Small intestine (tissue), 16 donors: ENCODE measurements at places on chromosomes 5 and 9.

DNA sequence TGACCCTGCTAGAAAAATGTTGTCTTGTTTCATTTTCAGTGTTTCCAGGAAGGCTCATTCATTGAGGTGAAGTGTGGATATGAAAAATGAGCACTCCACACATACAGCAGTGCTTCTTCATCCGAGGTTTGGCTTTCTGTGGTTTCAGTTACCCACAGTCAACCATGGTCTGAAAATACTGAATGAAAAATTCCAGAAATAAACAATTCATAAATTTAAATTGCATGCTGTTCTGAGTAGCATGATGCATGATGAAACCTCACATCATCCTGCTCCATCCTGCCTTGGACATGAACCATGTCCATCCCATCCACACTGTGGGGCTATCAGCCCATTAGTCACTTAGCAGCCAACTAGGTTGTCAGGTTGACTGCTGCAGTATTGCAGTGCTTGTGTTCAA lies 10.4 kb upstream of the SLC45A2 start:
- H3K27ac ChIP-seq = peak overlapping the region; percentile 16
- H3K4me3 ChIP-seq = no peak overlapping the region
- no peaks in the 10 kb centered on the region for H3K27me3 ChIP-seq
- H3K36me3 ChIP-seq = peaks cover 4% of the 10 kb centered on the region
- no peak for DNase-seq

DNA sequence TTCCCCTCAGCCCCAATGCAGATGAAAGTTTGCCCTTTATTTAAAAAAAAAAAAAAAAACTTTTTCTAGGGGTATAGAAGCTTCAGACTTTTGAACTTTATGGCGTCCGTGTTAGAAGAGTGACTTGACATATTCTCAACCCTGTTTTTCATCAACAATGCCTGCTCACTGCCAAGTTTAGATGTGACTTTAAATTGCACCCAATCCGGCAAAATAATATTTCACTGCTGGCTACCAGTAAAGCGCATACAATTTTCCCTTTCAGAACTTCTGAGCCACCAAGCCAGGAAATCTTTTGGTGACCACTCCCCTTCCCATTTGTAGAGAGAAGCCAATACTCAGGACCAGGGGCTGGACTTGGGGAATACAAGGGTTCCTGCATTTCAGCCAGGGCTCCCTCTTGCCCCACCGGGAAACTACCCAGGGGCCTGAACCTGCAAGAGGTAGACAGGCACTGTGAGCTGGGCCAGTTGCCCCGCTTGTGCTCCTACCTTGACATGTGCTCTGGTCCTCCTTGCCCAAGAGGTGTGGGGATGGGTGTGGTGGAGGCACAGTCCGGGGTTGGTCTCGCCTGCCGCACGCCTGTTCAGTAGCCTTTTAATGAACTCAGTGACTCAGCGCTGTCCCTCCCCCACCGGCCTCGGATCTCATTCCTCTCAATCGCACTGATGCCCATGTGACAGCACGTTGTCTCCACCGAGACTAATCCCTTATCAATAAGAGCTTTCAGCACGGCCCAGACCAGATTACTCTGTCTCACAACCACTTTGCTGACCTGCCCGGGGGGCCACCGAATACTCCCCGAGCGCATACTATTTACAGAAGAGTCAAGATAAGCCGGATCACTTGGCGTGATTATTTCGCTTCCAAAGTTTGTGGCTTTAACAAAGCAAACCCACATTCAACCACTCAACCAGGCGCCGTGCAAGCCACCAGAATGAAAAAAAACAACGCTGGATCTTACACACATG lies 226.4 kb downstream of the DCP2 start:
- H3K27me3 ChIP-seq = no peaks in the 10 kb centered on the region
- no peaks in the 10 kb centered on the region for H3K4me1 ChIP-seq
- no peaks in the 10 kb centered on the region for H3K36me3 ChIP-seq
- H3K4me3 ChIP-seq = no peak overlapping the region
- peak; percentile 77 for DNase-seq

DNA sequence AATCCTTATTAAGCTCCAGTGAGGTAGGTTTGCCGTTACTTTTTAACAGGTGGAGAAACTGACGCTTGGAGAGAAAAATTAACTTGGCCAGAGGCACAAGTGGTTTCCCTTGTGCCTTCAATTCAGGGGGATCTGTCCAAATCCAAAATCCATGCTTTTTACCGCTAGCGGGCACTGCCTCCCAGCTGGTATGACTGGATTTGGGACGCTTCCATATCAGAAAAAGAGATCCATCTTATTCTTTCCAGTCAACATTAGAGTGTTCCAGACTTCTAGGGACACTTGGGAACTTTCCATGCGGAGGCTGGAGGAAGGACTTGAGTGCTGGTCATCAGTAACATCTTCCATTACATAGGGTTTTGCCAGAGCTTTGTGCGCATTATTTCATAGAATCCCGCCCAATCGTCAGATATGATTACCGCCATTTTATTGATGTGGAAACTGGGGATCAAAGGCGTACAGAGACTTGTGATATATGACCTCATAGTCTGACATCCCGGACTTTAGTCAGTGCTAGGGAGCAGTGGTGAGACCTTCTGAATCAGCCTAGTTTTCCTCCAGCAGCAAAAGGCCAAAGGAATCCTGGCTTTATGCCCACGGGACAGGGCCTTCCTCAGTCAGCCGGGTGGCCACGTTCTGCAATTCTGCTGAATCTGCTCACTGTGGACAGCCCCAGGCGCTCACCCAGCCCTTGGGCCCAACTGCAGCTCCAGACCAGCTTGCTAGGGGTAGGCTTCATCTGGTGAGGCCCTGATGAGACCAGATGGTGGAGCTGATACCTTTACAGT lies 1.1 kb upstream of the GNPDA1 start:
- no peaks in the 10 kb centered on the region for H3K36me3 ChIP-seq
- H3K27me3 ChIP-seq = no peaks in the 10 kb centered on the region
- peak; percentile 79 for DNase-seq
- H3K4me3 ChIP-seq = no peak overlapping the region
- peaks cover 22% of the 10 kb centered on the region for H3K4me1 ChIP-seq

- H3K36me3 ChIP-seq = no peaks in the 10 kb centered on the region
- no peaks in the 10 kb centered on the region for H3K27me3 ChIP-seq
- H3K4me3 ChIP-seq = no peak overlapping the region
- H3K27ac ChIP-seq = no peak overlapping the region
- no peaks in the 10 kb centered on the region for H3K4me1 ChIP-seq
Measured at GRCh38 chr9:3824581-3824980, 298.8 kb upstream of the RFX3 start.

DNA sequence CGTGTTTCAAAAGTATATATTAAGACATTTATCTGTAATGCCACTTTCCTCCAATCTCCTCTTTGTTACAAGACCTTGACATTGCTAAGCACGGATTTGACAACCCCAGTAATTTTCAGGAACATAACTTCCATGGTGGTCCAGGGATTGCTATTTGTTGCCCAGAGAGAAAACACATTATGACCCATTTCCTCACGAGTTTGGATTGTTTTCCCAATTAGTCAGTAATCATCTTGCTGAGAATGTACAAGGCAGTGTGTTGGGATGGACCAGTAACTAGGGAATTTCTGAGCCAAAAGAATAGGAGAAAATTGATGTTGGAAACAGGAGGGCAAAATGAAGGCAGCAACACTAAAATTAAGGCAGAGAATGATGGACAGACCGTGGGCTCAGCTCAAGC lies 574.1 kb downstream of the EBF1 start:
- no peaks in the 10 kb centered on the region for H3K4me1 ChIP-seq
- H3K27ac ChIP-seq = no peak overlapping the region
- no peaks in the 10 kb centered on the region for H3K27me3 ChIP-seq

DNA sequence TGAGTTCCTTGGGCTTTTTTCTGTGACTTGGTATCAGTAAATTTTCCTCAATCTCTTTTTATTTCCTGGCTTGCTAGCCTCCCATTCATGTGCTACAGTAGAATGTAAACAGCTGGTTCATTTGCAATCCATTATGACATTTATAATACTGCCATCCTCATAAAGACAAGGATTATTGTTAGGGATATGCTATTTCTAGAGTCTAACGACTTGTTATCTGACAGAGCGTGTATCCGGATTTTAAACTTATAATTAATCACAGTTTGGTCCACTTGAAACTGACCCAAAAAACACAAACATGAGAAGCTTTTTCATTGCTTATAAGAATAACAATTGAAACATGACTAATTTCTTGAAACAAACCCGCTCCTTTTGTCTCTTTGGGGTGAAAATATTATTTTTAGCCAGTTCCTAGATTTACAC lies 585.8 kb downstream of the TLE4 start:
- H3K4me1 ChIP-seq = no peaks in the 10 kb centered on the region
- no peaks in the 10 kb centered on the region for H3K27me3 ChIP-seq
- peak; percentile 6 for DNase-seq

- peak overlapping the region; percentile 43 for H3K4me3 ChIP-seq
- peak; percentile 32 for DNase-seq
- H3K36me3 ChIP-seq = no peaks in the 10 kb centered on the region
- peaks cover 92% of the 10 kb centered on the region for H3K4me1 ChIP-seq
Measured at GRCh38 chr9:136856079-136856476, 3.9 kb downstream of the MAMDC4 start.

DNA sequence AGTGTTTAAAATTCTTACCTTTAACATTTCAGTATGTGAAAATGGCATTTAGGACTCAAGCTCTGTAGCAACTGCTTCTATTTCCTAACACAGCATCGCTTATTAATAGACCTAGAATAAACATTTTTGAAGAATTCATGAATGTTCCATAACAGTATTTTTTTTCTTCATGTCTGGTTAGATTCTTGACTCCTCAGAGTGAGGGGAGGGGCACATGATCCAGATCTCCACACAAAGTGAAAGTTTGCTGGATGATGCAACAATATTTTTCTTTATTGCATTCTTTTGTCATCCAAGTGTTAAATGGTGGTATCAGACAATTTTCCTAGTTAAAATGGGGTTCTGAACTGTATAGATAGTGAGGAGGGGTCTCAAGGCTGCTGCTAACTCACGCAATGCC lies 130.8 kb upstream of the MAN2A1 start:
- H3K36me3 ChIP-seq = no peaks in the 10 kb centered on the region
- H3K4me3 ChIP-seq = no peak overlapping the region

DNA sequence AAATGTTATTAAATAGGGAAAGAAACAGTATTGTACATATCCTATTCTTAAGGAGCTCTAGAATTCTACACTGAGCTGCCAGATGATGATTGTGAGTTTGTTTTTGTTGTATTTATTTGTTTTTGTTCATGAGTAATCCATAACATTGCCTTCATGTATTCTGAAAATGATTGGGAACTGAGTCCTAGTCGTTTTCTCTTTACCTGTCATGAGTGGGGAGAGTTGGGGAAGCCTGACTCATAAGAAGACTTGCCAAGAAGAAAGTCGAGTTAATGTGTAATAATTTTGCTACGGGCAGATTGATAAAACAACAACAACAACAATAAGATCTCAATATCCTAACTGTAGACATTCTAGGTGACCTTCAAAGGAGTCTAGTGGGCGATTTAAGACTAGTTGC lies 103.8 kb downstream of the ANKRD55 start:
- H3K4me1 ChIP-seq = peaks cover 12% of the 10 kb centered on the region
- H3K4me3 ChIP-seq = no peak overlapping the region
- H3K36me3 ChIP-seq = no peaks in the 10 kb centered on the region
- no peak for DNase-seq
- no peaks in the 10 kb centered on the region for H3K27me3 ChIP-seq

GRCh38 chr5:135452321-135453030 lies at the start of gene TIFAB:
Gene TIFAB, minus strand, starts transcription at chr5:135452351. Its CDS starts 2,412 bp downstream, at chr5:135449939.
- H3K36me3 ChIP-seq = no peaks in the 10 kb centered on the region
- no peak for DNase-seq
- no peak within 1 kb of the TSS for H3K4me3 ChIP-seq
- no peaks in the 10 kb centered on the region for H3K4me1 ChIP-seq

DNA sequence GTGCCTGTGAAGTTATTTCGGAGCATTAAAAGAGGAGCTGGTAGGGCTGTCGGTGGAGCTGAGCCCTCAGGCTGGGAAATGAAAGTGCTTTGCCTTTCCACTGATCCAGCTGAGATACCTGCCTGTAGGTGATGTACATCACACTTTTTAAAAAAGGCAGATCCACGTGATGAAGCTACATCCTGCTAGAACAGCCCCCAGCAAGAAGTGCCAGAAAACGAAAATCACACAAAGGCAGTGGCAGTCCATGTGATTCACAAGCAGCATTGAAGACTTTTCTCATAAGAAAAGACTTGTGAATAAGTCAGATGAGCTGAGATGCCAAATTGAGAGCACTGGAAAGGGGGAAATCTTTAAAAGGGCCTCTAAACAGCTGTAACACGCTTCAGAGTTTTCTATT lies 765.1 kb downstream of the PTPRD start:
- no peaks in the 10 kb centered on the region for H3K27me3 ChIP-seq
- no peak overlapping the region for H3K27ac ChIP-seq
- H3K4me3 ChIP-seq = no peak overlapping the region
- no peaks in the 10 kb centered on the region for H3K4me1 ChIP-seq
- DNase-seq = no peak

DNA sequence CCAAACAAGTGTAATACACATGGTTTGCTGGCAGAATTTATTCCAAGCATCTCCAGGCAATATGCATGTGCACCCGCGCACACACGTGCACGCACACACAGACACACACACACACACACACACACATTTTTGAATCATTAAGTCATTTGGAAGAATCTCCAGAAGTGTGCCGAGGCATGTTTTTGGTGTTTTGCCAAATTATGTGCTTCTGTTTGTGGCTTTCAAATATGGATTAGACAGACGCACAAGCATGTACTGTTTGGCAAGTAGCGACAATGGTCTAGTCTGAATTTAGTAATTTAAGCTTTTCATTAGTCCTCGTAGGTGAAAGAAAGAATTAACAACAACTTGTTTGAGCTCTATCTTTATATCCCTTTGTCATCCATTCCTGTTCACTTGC lies 36.7 kb downstream of the NFIB start:
- H3K36me3 ChIP-seq = no peaks in the 10 kb centered on the region
- no peak overlapping the region for H3K4me3 ChIP-seq
- no peaks in the 10 kb centered on the region for H3K27me3 ChIP-seq

GRCh38 chr5:73254642-73255041 lies 81.6 kb downstream of the TMEM174 start:
- no peaks in the 10 kb centered on the region for H3K36me3 ChIP-seq
- H3K27ac ChIP-seq = no peak overlapping the region
- DNase-seq = no peak

DNA sequence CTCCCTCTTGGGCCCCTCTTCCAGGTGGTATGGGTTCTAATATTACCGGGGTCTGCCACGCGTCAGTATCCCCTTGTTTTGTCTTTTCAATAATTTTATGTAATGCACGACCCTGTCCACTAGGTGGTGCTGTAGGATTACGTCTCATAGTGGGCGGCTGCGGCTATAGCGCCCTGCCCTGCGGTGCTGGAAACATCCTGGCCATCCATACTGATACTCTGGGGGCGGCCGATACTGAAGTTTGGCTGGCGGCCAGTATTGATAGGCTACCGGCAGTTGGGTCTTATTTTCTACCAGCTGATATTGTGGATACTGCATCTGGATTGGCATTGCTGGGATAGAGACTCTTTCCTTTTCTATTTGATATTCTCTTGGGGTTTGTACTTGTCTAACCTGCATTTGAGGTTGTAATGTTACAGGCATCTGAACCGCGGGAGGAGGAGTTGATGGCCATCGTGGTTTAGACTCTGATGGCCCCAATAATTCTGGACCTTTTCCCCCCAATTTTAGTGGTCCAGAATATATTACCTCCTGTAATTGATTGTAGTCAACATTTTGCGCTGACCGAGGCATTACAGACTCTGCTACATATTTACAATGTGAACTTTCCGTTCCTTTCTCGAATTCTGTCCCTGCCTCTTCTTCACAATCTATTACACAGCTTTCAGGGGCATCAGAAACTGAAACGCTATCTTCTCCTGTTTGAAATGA lies 3.3 kb upstream of the TMEM141 start:
- no peaks in the 10 kb centered on the region for H3K27me3 ChIP-seq
- H3K4me3 ChIP-seq = no peak overlapping the region
- no peaks in the 10 kb centered on the region for H3K36me3 ChIP-seq
- H3K4me1 ChIP-seq = peaks cover 54% of the 10 kb centered on the region

- no peak overlapping the region for H3K4me3 ChIP-seq
- H3K27ac ChIP-seq = peak overlapping the region; percentile 27
- no peak for DNase-seq
- H3K36me3 ChIP-seq = no peaks in the 10 kb centered on the region
- H3K4me1 ChIP-seq = no peaks in the 10 kb centered on the region
Measured at GRCh38 chr9:87464110-87464991, 33.3 kb upstream of the DAPK1 start.
